ENCODE measurements at places on chromosomes 1 and 21.
A peak's percentile ranks its signal among the peaks of the same experiment; 100 is the strongest.

- H3K36me3 ChIP-seq, result no peaks in the 10 kb centered on the region
- DNase-seq, result no peak
- no peak overlapping the region for H3K27ac ChIP-seq
- peaks cover 20% of the 10 kb centered on the region for H3K4me1 ChIP-seq
- H3K4me3 ChIP-seq, result no peak overlapping the region
These were observed 31.8 kb downstream of the RABIF start for GRCh38 chr1:202857136-202857610.

- no peaks in the 10 kb centered on the region for H3K4me1 ChIP-seq
- no peak for DNase-seq
- no peaks in the 10 kb centered on the region for H3K27me3 ChIP-seq
- no peak overlapping the region for H3K27ac ChIP-seq
- no peaks in the 10 kb centered on the region for H3K36me3 ChIP-seq
- H3K4me3 ChIP-seq, result no peak overlapping the region
These were observed 963.4 kb upstream of the ADGRL4 start for GRCh38 chr1:79969886-79970285.

- H3K4me1 ChIP-seq, result peaks cover 13% of the 10 kb centered on the region
- H3K27me3 ChIP-seq, result no peaks in the 10 kb centered on the region
- peaks cover 39% of the 10 kb centered on the region for H3K36me3 ChIP-seq
- H3K27ac ChIP-seq, result peak overlapping the region; percentile 69
These were observed 55.2 kb upstream of the KIF1B start for GRCh38 chr1:10155087-10155712.

DNA sequence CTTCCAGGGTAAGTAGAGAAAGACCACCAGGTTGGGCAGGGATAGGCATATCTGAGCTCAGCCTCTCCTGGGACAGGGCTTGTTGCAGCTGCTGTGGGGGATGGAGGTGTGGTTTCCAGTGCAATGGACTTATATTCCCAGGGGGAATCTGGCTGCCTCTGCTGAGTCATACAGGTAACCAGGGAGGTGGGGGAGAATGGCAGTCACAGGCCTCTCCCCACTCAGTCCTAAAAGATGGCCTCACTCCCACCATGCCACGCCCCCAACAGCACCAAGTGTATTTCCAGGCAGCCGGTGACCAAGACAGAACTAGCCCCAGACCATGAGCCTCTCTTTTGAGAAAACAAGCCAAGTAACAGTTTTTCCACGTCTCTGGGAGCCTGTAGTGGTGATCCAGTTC is 1240.7 kb downstream of the BRINP3 start:
- H3K36me3 ChIP-seq, result no peaks in the 10 kb centered on the region
- H3K4me1 ChIP-seq, result no peaks in the 10 kb centered on the region
- H3K4me3 ChIP-seq, result no peak overlapping the region
- H3K27me3 ChIP-seq, result no peaks in the 10 kb centered on the region
- no peak for DNase-seq
- no peak overlapping the region for H3K27ac ChIP-seq

DNA sequence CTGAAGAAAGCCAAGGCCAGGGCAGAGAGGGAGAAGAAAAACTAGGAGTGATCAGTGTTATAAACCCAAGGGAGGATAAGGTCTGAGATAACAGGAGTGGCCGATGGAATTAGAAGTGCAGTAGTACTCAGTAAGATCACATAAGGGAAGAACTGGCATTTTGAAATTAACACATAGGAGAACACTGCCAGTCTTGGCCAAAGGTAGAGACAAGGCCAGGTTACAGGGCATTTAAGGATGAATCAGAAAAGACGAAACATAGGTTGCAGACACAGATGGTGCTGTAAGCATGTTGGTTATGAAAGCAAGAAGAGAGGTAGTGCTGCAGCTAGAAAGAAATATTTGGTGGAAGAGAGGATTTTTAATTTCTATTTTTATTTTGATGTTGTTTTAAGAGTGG is 278.9 kb upstream of the SNX7 start:
- H3K27me3 ChIP-seq, result no peaks in the 10 kb centered on the region
- no peaks in the 10 kb centered on the region for H3K4me1 ChIP-seq
- H3K36me3 ChIP-seq, result no peaks in the 10 kb centered on the region
- DNase-seq, result no peak
- no peak overlapping the region for H3K27ac ChIP-seq
- H3K4me3 ChIP-seq, result no peak overlapping the region

GRCh38 chr1:9346566-9346965 is 53.9 kb downstream of the SPSB1 start:
- H3K4me3 ChIP-seq, result no peak overlapping the region
- H3K36me3 ChIP-seq, result no peaks in the 10 kb centered on the region
- no peaks in the 10 kb centered on the region for H3K4me1 ChIP-seq
- H3K27me3 ChIP-seq, result no peaks in the 10 kb centered on the region
- no peak for DNase-seq

DNA sequence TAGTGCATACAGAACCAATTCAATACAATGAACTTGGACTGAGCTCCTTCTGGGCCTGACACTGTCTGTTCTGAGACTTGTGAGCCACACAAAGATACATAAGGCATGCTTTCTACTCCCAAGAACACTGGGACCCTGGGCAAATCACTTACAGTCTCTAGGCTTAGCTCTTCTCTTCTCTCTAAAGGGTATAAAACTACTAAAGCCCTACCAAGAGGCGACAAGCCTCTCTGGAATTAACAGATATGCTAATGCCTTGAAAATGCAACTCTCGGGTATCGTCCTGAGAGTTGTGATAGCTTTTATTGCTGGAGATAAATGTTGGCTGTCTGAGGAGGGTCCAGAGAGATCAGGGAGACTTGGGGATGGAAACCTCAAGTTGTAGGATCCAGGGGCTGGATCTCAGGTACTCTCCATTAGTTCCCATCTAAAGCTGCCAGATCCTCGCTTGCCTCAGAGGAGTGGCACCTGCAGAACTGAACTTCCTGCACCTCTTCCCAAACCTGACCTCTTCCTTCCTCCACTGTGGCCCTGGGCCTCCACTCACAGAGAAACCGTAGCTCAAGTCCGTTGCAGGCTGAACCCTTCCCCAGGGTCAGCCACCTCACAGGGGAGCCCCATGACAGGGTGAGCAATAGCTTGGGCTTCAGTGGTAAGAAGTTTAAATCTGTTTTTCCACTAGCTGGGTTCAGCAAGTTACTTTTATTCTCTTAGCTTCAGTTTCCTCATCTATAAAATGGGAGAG is 11.5 kb upstream of the CFAP45 start:
- H3K27ac ChIP-seq, result peak overlapping the region; percentile 78
- DNase-seq, result no peak
- H3K4me1 ChIP-seq, result peaks cover 24% of the 10 kb centered on the region
- no peaks in the 10 kb centered on the region for H3K27me3 ChIP-seq

- H3K27me3 ChIP-seq, result no peaks in the 10 kb centered on the region
- H3K4me1 ChIP-seq, result no peaks in the 10 kb centered on the region
- DNase-seq, result no peak
- H3K36me3 ChIP-seq, result no peaks in the 10 kb centered on the region
- no peak overlapping the region for H3K27ac ChIP-seq
These were observed 430.0 kb upstream of the KAZN start for GRCh38 chr1:14168326-14169063.

GRCh38 chr1:206770531-206771337 is at the start of gene IL19:
IL19 (plus strand) TSS chr1:206770773; CDS start chr1:206836663, 65,890 bp downstream.
- H3K4me1 ChIP-seq, result no peaks in the 10 kb centered on the region
- DNase-seq, result no peak
- H3K27ac ChIP-seq, result no peak within 1 kb of the TSS
- no peaks in the 10 kb centered on the region for H3K36me3 ChIP-seq
- no peaks in the 10 kb centered on the region for H3K27me3 ChIP-seq

Data from heart left ventricle (tissue), 16 donors.